Suppressor macrophage (primary cell): ENCODE measurements at places on chromosomes 7 and 10.

DNA sequence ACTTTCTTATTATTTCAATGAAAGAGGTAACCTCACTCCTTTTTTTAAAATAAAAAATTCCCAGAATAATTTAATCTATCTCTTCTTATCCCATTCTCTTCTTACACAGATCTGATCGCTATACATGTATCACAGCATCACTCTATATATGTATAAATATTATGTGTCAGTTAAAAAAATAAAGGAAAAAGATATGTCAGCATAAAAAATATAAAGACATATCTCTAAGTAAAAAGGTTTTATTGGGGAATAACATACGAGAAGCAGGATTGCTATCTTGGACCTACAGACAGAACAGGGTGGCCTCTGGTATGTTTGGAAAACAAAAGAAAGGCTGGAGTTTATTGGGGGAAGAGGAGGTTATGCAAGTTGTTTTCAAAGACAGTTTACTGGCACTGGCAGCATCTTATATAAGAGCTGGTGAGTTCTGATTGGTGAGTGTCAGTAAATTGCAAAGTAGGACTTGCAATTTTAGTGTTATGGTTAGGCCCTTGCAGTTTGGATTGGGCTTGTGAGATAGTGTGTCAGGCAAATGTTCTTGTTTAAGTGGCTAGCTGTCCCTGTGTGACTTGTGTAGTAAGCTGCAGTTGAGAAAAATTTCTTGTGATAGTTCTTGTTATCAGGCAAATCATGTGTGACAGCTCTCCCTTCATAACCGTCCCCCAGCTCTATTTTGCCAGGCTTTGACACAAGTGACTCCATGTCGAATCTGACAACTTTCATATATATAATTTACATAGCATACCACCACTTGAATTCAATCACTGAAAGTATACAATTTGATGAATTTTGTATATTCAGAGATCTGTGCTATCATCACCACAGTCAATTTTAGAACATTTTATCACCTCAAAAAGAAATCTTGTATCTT, 118.2 kb downstream of the HBP1 start:
- no peak for DNase-seq

GRCh38 chr10:12338981-12339380, 10.4 kb upstream of the CAMK1D start:
- no peak for DNase-seq

GRCh38 chr7:73487486-73487885, 34.6 kb downstream of the BAZ1B start:
- no peak for DNase-seq

DNA sequence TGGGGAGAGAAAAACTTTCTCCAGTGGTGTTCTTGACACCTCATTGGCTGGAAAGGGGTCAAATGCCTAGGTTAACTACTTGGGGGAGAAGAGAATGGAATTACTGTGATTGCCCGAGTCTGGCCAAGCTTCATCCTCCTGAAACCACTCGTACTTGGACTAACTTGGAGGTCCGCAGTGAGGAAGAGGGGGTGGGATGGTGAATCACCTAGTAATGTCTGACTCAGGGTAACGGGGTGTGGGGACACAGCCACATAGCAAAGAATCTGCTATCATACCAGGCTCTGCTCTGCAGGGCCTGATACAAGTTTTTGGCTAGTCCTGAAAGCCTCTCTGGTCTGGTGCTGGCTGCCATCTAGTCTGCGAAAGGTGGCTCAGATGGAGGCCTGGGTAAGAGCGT, 190.9 kb downstream of the RPS24 start:
- DNase-seq: no peak

DNA sequence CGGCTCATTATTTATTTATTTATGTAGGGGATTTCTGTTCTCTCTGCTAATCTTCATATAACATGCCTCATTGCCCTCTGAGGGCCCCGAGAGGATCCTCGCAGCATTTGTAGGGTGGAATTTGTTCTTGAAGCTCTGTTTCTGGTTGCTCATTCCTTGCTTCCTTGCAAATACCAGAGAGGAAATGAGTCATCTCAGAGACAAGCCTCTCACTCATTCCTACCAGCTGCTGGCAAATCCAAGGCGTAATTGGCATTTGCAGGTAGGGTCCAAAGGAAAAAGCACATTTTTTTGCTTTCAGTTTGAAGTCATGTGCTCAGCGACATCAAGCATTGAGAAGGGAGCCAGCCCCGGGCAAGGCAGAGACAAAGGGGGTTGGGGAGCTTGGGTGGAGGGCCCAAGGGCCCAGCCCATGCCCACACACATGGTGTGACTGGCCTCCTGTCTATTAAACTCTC, 501.6 kb downstream of the GALNT17 start:
- DNase-seq: no peak

DNA sequence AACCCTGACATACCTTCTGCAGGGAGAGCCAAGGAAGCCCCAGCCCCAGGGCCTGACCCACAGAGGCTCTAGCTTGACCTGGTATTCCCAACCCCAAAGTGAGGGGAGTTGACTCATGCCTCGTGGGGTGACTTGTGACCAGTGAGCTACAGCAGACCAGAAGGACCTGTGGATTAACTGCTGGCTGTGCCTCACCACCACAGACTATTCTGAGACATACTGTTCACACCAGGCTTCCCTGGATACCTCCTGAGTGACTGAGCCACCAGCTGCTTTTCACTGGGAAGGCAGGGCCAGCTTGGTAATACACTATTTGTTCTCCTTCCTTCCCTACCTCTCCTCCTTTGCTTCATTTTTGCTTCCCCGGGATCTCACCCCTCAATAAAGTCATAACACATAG, 7.3 kb downstream of the PLXNA4 start:
- no peak for DNase-seq

DNA sequence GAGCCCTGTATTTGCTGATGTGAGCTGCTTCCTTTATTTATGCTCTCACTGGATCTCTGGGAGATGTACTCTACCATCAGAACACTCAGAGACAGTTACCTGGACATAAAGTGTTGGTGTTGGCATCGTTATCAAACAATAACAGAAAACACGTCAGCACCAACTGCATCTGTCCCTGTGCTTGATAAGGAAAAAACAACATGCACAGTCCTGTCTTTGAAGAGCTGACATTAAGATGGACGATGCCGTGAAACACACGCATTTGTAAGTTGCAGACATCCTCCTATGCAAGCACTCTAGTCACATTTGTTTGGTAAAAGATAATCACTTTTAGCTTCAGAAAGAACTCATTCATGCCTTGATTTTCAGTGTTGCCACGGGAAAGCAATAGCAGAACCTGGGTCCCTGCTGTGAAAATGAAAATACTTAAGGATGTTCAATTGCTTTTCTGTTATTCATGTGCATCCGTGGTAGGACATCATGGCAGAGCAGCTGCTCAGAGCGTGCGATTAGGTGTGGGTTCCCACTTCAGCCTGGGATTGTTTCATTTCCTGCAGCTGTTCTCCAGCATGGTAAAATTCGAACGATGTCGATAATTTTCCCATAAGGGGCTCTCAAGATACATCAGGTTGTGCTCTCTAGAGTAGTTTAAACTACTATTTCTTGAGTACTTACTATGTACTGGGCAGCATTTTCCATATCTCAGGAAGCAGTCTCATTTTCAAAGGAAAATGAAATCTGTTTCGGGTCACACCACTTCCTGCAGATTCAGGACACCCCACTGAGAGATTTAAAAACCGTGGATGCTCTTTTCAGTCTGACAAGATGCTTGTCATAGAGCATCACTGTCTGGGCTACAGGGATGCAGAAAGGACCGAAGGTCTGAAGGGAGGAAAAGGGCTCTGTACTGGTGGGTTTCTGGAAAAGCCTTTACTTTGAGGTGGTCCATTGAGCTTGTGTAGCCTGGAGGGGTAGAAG, 248.7 kb downstream of the CAMK1D start:
- no peak for DNase-seq

- DNase-seq: no peak
These were observed 75.1 kb downstream of the RELN start for GRCh38 chr7:103914147-103914899.

- no peak for DNase-seq
These were observed 869 bp upstream of the LHFPL3 start for GRCh38 chr7:104327534-104327933.

- DNase-seq: no peak
These were observed 39.9 kb upstream of the TMEM229A start for GRCh38 chr7:124072603-124073309.

DNA sequence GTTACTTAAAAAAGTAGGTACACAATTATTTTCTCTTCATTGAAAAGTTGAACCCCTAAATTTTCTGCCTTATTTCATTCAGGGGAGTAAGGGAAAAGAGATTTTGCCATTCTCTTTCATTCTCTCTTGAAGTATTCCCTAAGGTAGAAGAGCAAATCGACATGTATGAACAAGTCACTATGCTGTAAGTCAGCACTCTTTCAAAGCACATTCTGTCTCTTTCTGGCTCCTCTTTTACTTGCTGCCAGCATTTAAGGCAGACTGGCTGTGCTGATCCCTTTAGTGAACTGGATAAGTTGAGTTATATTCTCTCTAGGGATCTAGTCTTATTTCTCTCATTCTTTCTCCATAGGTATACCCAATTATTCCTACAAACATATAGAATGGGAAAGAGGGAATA, 222.3 kb upstream of the ZWINT start:
- no peak for DNase-seq

DNA sequence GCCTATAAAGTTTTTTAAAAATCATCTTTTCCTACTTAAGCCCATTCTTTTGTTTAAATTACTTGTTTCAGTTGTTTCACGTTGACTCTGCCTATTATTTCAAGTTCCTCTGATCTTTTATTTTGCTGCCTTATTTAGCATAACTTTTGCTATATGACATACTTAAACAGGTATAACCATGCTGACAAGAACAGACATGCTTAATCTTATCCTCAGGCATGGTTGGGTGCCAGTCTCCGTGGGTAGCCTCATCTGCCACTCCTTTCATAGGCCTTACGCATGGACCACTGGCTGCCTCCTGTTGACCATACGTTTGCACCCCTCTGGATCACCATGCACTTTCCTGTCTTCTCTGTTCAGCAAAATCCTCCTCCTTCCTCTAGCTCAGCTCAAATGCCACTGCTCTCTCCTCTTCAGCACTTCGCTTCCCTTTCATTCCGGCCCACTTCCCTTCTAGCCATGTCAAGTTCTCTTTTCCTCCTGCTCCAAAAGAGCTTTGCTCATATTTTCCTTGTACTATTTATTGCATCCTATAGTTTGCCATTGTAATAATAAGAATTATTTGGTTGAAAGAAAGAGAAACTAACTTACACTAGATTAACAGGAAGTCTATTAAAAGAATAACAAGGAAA, 10.0 kb upstream of the TSPAN33 start:
- DNase-seq: peak; percentile 82

- DNase-seq: no peak
These were observed 59.9 kb upstream of the COL13A1 start for GRCh38 chr10:69741671-69742355.

DNA sequence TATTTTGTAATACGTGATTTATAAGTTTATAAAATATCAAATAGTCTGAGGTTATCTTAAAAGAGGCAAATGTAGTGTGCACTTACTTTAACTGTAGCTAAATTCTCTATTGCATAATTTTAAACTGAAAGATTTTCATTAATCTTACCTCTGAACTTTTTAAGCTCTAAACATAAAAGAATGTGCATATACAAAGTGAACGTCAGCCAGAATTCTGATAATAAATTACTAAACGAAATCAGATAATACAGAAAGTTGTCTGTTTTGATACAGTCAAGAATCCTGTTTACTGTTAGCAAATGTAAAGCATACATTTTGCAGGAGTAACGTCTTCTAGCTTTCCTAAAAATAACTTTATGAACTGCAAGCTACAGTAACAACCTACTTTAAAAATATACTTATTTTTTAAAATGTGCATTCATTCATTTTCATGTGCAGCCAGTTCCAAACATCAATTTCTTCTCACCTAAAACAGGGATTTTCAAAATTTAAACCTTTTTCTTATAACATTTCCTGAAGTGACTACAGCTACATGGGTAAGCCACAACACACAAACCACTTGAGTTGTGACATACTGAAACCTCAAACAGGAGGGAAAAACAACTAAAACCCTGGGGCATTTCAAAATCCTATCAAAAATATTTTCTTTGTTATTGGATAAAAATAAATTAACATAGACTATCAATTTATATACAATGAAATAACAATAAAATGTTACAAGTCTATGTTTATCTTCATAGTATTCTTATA, 92.7 kb downstream of the RNLS start:
- DNase-seq: no peak

DNA sequence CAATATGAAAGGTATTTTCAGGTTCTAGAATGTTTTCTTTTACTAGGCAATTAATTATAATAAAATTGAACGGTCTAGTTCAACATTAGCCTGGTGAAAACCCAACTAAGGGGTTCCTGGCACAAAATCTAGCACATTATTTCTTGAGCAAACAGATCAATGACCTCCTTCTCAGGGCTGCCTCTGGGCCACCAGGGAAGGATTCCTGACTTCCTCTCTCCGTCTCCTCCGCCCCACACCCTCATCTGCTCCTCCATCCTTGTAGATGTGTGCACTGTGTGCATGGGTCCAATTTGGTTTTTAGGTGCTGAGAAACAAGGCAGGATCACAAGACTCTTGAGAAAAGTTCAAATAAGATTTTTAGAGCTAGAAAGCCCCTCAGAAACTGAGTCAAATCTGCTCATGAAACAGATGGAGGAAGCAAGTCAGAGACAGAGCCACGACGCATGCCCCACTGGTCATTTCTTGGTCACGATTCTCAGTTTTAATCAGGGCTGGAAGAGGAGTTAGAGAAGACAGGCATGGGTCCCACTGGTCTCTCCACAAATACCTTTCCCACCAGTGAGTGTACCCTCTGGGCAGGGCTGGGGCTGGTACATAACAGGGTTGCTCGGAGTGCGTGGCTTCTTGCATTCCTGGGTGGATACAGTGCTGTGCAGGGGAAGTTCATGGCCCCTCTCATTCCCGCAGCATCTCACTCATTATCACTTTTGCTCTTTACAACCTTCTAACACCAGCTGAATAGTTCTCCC, 3.8 kb downstream of the TRPV6 start:
- DNase-seq: no peak

DNA sequence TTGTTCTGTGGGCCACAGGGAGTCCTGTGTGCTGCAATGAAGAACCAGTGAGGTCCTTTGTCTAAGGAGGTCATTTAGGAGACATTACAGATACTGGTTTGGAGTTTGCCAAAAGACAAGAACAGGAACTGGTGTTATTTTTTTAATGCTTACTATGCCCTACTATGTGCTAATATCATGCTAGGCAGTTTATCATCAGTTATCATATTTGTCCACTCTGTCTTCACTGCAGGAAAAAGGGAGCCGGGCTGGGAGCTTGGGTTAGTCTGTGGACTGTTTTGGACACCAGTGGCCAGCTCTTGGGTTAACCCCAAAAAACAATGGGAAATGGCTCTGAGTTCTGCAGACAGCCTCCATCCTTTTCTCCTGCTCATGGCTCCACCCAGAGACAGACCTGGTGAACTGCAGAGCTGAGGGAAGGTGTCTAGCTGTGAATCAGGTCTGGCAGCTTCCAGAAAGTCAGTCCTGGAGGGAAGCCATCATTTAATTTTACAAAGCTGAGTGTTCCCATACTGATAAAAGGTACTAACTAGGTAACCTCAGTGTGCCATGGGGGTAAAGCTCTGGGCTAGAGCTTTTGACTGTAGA, 101.2 kb upstream of the ZNF746 start:
- no peak for DNase-seq

DNA sequence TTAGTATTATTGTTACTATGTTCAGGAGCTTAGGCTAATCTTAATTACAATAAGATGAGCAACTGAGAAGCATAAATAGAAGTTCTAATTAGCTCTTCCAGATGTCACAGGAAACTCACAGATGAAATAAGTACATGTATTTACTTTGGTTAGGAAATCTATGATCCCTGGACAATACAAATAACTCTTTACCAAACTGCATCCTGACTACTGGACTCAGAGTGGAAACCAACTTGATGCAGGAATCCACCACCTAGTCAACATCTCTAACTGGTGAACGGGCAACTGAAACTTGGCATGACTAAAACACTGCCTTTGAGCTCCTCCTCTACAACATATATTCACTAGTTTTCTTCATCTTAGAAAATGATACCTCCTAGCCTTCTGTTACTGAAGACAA, 193.2 kb downstream of the AGMO start:
- no peak for DNase-seq
